ENCODE measurements at places on chromosomes 2 and 18.

GRCh38 chr2:239213643-239214101 is 187.1 kb downstream of the HDAC4 start:
- no peak for DNase-seq

- no peak for DNase-seq
These were observed 15.8 kb downstream of the DYNAP start for GRCh38 chr18:54606835-54607212.

GRCh38 chr2:175353275-175353674 is 171.8 kb upstream of the ATP5MC3 start:
- no peak for DNase-seq

GRCh38 chr2:172634477-172634876 is 78.6 kb downstream of the PDK1 start:
- DNase-seq, result no peak

- DNase-seq, result no peak
These were observed 11.5 kb upstream of the RNU4ATAC start for GRCh38 chr2:121519153-121519552.

GRCh38 chr2:73717251-73717606 is 19.9 kb downstream of the TPRKB start:
- DNase-seq, result no peak

- DNase-seq, result no peak
These were observed 20.8 kb upstream of the MGAT5 start for GRCh38 chr2:134232868-134233727.

DNA sequence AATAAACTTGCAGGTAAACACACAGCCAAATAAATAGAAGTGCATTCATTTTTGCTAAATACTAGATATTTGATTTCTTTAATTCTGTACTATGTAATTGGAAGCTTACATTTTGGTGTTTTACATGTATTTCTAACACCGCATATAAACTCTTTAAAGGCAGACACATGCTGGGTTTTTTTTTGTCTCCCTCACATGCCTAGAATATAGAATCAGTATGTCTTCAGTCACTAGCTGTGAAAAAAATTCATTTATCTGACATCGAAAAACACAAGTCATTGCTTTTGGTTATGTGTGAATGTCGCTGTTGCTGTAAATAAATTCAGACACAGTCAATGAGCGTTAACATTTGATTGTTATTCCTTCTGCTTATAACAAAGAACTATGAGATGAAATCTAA is 1101.0 kb downstream of the DPP10 start:
- DNase-seq, result no peak

GRCh38 chr2:54015798-54016699 is 45.3 kb upstream of the PSME4 start:
- no peak for DNase-seq

GRCh38 chr18:62445386-62445917 is 77.4 kb upstream of the ZCCHC2 start:
- DNase-seq, result no peak

- no peak for DNase-seq
These were observed 162.3 kb downstream of the TGIF1 start for GRCh38 chr18:3612315-3612714.

- DNase-seq, result no peak
These were observed 83.1 kb downstream of the PTH2R start for GRCh38 chr2:208489687-208490086.

DNA sequence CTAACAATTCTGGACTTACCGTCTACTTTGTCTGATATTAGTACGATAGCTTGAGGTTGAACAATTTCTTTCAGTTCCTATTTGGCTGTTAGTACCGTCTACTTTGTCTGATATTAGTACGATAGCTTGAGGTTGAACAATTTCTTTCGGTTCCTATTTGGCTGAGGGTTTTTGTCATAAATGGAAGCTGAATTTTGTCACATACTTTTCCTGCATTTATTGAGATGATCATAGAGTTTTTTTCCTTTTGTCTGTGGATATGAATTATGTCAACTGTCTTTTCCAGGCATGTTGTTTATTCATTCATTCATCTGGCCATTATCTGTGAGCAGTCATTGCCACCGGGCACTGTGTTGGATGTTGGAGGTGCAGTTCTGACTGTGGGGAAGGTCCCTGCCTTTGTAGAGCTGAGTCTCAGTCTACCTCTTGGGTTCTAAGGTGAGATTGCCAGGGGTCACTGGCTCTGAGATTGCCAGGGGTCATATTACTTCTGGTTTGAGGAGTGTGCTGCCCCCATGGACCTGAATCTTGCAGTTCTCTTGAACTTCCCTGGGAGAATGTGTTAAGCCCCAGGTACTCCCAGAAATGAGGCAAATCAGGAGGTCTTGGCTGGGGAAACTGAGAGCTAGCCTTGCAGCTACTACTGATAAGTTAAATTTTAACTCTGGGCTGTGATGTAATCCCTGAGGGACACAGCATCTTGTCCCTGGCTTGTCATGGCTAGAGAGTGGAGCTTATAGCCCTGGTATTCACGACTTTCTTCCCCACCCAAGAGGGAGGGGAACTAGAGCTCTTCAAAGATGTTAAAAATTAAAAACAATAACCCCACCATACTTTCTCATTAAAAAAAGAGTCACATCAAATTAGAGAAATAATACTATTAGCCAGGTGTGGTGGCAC is 89.1 kb upstream of the MBOAT2 start:
- no peak for DNase-seq

GRCh38 chr2:12288048-12288447 is 428.7 kb upstream of the TRIB2 start:
- no peak for DNase-seq

GRCh38 chr18:59072727-59073421 is 66.8 kb upstream of the SEC11C start:
- DNase-seq, result no peak

- no peak for DNase-seq
These were observed 72.0 kb upstream of the NEUROD1 start for GRCh38 chr2:181752301-181752700.

DNA sequence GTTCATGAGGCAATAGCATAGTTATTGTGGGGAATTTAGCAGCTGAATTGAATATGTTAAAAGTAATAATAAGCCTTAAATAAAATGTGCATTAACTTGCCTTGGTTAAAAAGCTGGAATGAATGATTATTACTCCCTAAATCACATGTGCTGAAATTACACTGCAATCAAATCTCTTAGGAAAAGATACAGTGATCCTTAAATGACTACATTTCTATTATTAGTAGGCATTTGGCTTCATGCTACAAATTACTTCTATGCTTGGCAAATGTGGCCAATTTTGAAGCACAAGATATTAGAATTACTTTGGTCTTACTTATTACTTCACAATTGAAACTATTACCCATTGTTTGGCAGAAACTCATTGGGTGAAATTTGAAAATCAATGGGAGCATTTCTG is 5.4 kb downstream of the RND3 start:
- DNase-seq, result no peak

DNA sequence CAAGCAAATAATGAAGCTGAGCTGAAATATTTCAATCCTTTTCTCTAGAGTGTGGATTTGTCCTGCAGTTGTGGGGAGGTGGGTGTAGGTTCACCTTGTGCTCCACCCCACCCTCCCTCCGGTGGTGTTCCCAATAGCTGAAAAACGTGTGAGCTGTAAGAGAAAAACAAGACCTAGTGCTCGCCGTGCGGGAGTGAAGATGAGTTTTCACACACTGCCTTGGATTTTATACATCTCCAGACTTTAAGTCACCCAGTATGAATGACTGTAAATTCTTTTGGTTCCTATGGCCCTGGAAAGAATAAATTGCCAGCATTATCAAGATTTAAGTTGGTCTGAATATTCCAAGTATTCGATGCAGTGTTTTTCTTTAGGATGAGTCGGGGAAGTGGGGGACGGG is 1.9 kb upstream of the SOX11 start:
- DNase-seq, result no peak

- no peak for DNase-seq
These were observed 330.4 kb upstream of the ETAA1 start for GRCh38 chr2:67066782-67067181.

- DNase-seq, result no peak
These were observed 114.2 kb downstream of the SPHKAP start for GRCh38 chr2:228067309-228067708.

DNA sequence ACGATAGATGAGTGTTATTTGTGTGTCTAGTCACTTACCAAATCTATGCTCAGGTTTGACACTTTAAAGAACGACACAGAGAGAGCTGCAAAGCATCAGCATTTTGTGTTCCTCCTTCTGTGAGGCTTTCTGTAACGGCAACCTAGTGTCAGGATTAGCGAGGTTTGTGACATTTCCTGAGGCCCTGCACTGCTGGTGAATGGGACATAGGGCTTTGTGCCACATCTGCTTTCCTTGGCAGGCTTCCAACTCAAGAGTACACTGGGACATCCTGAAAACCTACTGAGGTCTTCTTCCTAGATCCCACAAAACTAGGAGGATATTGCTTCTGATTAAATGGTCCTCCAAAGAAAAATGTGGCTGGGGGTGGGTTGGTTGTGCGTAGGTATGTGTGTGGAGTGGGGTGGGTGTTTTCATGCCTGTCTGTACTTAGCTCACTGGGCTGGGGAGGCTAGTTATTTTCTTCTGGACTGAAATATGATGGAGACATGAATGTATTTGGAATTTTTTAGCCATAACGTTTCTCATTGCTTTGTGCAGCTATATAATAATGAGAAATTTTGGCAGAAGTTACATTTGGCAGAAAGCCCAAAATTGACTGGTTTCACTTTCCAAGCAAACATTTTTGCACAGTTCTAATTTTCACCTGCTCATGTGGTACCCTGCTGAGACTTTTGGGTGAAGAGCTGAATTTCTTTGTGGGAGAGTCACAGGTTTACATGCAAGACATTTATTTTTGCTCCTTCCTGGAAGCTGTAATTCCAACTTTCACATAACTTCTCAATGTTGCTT is 308.4 kb downstream of the XIRP2 start:
- no peak for DNase-seq

DNA sequence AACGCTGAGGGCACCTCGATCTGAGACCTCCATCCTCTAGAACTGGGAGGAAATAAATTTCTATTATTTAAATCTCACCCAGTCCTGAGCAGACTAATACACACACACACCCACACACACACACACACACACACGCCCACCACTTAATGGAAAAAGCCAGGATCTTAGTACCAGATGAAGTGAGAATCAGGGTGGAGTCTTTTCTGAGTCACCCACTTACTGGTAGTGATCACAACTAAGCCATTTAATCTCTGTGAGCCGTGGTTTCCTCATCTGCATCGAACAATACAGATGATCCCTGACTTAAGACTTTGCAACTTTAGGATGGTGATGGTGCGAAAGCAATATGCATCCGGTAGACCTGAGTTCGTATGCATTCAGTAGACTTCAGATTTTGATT is 18.6 kb downstream of the THNSL2 start:
- no peak for DNase-seq

GRCh38 chr2:110745048-110745447 is 12.7 kb downstream of the ACOXL start:
- DNase-seq, result no peak

DNA sequence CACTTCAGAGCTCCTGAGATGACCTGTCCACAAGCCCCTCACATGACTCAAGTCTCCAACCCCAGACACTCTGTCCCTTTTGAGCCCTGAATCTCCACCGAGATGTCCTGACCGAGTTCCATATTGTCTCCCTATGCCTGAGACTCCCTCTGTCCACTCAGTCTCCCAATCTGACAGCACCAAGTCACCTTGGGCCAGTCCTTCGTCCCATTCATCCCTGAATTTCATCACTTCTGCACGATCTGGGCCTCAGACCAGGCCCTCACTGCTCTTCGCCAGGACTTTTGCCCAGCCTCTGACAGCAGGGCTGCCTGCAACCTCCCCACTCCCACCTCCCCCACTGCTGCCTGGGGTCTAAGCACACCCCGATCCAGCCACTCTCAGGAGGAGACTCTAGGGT is 4.3 kb upstream of the MOCOS start:
- DNase-seq, result no peak

GRCh38 chr2:85753525-85754312 is at the start of gene ATOH8:
Gene ATOH8, plus strand, starts transcription at chr2:85753991. Its CDS starts 199 bp downstream, at chr2:85754190.
- no peak for DNase-seq

GRCh38 chr2:196233021-196233804 is 61.8 kb upstream of the STK17B start:
- DNase-seq, result no peak

DNA sequence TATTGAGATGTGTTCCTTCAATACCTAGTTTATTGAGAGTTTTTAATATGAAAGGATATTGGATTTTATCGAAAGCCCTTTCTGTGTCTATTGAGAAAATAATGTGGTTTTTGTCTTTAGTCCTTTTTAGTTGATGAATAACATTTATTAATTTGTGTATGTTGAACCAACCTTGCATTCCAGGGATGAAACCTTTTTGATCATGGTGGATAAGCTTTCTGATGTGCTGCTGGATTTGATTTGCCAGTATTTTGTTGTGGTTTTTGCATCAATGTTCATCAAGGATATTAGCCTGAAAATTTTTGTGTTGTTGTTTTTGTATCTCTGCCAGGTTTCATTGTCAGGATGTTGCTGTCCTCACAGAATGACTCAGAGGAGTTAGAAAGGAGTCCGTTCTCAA is 1710.4 kb downstream of the SUCLG1 start:
- no peak for DNase-seq

DNA sequence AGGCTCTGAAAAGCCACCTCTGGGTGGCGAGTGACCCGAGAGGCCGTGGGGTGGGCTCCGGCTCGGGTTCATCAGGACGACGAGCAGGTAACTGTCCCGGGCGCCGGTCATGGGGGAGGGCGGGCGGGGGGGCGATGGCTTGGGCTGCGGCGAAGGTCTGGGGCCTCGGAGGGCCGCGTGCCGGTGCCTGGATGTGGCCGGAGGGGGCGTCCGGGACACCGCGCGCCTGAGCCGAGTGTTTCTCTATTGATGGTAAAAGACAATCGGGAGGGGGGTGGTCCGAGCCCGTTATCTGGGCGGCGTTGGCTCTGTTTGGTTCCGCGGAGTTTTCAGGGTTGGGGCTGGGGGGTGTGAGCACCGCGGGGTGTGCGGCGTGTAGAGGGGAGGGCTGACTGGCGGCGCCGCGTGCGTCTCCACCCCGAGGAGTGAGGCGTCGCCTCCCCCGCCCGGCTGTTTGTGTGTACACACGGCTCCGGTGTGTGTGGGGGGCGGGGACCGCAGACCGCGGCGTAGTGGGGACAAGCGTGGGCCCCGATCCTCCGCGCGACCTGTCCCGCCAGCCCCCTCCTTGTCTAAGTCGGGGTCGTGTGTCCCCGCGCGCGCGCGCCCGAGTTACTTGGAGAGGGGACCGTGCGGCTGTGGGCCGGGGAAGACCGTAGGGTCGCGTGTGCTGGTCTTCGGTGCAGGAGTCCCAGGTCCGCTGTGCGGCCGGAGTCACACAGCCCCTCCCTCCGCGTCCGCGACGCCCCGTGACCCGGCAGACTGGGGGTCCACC is 1.6 kb downstream of the CTIF start:
- no peak for DNase-seq

- no peak for DNase-seq
These were observed 468.0 kb upstream of the SPHKAP start for GRCh38 chr2:228649447-228649846.

DNA sequence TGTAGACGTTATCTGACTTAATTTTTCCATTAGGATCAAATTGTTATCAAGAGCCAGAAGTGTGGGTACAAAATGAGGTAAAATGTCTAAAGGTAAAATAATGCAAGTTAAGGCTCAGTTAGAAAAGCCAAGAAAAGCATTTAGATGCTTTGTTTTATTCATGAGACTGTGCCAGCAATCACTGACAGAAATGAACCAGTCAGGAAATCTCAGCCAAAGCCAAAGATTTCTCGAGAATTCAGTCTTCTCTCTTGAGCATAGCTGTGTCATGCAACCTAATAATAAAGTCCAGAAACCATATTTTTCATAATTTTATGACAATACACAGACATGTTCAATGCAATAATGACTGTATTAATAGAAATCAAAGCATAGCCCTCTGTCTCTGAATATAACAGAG is 43.5 kb upstream of the ZNF397 start:
- DNase-seq, result no peak

GRCh38 chr2:126858991-126859390 is 39.7 kb upstream of the TEX51 start:
- no peak for DNase-seq
